COR-L47 (cell line): ENCODE measurements at places on chromosomes 4 and X.

GRCh38 chr4:163816494-163816893 is 322.0 kb downstream of the TMA16 start:
- DNase-seq, result no peak

DNA sequence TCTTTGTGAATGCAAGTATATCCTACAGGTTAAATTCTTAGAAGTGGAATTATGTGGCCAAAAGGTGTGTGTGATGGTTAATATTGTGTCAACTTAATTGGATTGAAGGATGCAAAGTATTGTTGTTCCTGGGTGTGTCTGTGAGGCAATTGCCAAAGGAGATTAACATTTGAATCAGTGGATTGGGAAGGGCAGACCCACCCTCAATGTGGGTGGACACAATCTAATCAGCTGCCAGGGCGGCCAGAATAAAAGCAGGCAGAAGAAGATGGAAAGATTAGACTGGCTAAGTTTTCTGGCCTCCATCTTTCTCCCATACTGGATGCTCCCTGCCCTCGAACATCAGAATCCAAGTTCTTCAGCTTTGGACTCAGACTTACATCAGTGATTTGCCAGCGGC is 76.2 kb upstream of the GBA3 start:
- DNase-seq, result no peak

DNA sequence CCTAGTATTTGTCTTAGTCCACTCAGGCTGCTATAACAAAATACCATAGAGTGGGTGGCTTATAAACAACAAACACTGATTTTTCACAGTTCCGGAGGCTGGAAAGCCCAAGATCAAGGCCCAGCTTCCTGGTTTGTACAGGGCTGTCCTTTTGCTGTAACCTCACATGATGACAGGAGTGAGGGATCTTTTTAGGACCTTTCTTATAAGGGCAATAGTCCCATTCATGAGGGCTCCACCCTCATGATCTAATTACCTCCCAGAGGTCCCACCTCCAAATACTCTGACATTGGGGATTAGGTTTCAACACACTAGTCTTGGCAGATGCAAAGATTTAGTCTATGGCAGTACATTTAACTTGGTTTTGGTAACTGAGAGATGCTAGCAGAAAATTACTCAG is 20.9 kb downstream of the GPAT3 start:
- DNase-seq, result no peak

GRCh38 chr4:74934016-74934831 is 1.3 kb downstream of the PARM1 start:
- peak; percentile 33 for DNase-seq

- no peak for DNase-seq
Observed at GRCh38 chr4:84710548-84710947, 127.6 kb downstream of the CDS1 start.

DNA sequence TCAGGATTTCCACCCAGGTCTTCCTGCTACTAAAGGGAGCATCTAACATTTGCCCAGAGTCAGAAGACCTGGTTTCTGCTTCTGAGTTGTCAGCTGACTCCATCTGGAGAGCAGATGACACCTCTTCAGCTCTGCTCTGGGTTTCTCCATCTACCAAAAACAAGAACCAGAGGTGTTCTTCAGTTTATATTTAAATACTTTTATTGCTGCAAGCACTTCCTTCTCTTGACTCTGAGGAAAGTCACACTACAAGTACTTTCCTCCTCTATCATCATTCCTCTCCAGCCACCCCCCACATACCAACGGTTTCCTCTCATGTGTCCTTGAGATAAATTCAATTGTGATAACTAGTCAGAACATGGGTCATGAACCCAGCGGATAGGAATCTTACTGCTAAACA is 88.4 kb downstream of the PPP3CA start:
- no peak for DNase-seq

DNA sequence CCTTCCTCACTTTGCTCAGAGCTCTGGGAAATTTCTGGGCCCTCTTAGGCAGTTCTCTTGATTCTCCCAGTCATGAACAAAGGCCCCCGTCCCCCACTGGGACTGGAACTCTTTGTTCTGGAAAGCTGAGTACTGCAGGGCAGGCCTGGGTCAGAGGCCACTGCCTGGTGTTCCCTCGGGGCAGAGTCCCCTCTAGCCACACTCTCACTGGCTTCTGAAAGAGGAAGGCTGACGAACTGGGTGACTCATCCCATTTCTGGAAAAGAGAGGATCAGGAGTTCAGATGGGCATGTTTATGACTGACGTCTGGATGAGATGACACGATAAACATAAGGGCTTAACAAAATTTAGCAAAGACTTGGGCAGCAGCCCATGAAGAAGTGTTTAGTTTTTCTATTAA is 47.7 kb downstream of the DDX3X start:
- no peak for DNase-seq

DNA sequence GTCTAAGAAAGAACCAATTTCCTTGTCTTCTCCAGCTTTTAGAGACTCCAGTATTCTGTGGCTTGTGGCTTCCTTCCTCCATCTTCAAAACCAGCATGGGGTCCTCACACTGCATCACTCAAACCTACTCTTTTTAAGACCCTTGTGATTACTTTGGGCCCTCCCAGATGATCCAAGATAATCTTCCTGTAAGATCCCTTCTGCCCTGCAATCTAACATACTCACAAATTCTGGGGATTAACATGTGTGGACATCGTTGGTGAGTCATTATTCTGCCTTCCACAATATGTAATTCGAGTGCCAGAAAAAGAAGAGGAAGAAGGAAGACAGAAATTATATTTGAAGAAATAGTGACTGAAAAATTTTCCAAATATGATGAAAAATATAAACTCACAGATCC is 47.9 kb downstream of the BEND4 start:
- no peak for DNase-seq

- DNase-seq, result no peak
Observed at GRCh38 chr4:186118582-186118981, 14.1 kb downstream of the FAM149A start.

DNA sequence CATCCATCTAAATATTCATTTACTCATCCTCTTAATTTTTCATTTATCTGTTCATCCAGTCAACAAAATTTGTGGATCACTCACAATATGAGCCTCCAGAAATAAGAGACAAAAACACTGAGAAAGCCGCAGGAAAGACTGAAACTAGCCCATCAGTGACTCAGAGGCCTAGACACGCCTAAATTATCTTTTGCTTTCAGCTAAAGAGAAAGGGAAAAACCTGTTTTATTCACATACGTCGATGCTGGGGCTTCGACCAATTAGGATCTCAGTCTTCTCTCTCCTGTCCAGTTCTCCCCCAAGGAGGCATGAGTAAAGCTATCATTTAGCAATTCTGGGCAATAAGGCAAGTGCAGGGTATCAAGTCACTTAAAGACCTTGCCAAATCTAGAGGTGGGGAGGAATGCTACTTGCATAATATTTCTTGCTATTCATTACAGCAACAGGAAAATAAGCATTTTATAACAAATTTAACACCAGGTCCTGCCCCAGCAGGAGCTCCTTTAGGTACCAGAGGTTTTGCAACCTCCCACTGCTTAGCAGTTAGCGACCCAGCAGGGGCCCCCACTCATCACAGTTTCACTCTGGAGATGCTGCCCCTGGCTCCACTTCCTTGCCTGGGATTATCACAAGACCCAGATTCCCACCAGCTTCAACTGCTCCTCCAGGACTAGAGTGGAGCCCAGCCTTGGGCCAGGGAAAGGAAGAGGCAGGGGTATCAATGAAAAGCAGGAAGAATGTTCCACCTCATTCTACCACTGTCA is 30.1 kb upstream of the TMEM154 start:
- DNase-seq, result peak; percentile 26

DNA sequence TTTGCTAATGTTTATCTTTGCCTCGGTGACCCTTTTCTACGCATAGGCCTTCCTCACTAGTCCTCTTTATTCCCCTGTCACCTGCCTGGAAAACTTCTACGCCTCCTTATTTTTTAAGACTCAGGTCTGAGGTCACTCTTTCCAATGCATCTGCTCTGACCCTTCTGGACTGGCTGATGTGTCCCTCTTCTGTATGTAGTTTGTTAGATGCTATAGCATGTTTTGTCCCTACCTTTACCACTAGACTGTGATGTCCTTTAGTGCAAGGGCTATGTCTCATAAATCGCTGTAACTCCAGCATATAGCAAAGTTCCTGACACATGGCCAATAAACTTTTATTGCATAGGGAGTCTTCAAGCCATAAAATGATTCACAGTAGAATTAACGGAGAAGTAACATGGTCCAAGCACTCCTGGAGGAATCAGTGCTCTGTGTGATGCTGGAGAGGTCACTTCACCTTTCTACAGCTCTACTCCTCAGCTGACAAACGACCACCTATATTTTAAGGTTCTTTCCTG is 872.5 kb upstream of the SLIT2 start:
- DNase-seq, result no peak

GRCh38 chr4:150647008-150647407 is 65.1 kb downstream of the MAB21L2 start:
- DNase-seq, result no peak

GRCh38 chr4:132981611-132982010 is 167.5 kb upstream of the PCDH10 start:
- DNase-seq, result no peak

- no peak for DNase-seq
Observed at GRCh38 chr4:38868059-38868960, 704 bp downstream of the FAM114A1 start.

DNA sequence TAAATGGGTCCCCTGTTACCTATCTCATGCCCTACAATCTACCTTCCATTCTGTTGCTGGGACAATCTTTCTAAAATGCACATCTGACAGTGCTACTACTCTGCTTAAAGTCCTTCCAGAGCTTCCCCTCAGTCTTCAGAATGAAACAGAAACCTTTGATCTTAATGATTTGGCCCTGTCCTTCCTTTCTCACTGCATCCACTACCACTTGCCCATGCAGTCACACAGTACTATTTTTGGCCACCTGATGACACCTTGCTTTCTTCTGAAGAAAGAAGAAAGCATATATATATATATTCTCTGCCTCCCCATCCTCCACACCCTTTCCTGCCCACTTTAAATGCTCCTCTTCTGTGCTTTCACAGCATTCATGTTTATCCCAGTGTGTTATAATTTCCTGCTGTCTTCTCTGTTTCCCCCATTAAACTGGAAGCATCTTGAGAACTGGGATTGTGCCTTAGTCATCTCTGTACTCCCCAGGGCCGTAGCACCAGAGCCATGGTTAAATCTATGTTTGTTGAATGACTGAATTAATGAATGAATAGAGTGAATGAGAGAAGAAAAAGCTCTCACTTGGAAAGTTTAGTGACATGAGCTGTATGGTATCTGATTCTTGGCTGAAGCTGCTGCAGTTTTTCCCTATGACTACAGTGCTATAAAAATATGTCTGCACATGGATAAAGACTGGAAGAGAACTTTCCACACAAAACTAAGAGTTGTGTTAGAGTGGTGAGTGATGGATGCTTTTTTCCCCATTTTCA is 56.2 kb downstream of the RTL9 start:
- DNase-seq, result no peak

- no peak for DNase-seq
Observed at GRCh38 chr4:15910155-15910940, 28.2 kb downstream of the FGFBP1 start.
